ENCODE measurements at places on chromosomes 16 and 17.
A peak's percentile ranks its signal among the peaks of the same experiment; 100 is the strongest.

- DNase-seq = no peak
These were observed 109.3 kb downstream of the GSG1L start for GRCh38 chr16:27954191-27954590.

GRCh38 chr17:17221329-17221728, 15.2 kb upstream of the PLD6 start:
- no peak for DNase-seq

GRCh38 chr16:19379838-19380237, 37.8 kb upstream of the TMC5 start:
- DNase-seq = no peak

- DNase-seq = peak; percentile 95
These were observed 6.3 kb upstream of the MNT start for GRCh38 chr17:2406903-2407790.

DNA sequence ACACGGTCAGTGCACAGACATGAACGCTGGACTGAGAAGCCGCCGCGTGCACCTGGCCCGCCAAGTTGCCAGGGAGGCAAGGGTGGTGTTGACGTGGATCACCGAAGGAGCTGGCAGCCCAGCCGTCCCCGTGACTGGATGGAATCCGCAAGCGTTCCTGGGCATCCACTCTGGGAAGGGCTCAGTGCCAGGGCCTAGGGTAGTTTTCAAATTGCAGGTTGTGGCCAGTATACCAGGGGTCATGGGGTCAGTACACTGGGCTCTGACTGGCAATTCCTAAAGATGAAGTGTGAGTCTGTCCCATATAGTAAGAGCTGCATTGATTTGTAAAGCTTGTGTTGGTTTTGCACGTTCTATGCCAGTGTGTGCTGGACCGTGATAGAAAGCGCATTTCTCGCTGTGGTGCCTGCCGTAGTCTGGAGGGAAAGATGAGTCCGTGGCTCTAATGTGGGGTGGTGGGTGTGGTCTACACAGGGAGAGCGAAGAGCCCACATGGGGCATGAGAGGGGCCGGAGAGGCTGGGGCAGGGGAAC, 21.1 kb upstream of the METRNL start:
- DNase-seq = peak; percentile 59

GRCh38 chr17:46862949-46863348, 11.6 kb downstream of the WNT9B start:
- DNase-seq = no peak

DNA sequence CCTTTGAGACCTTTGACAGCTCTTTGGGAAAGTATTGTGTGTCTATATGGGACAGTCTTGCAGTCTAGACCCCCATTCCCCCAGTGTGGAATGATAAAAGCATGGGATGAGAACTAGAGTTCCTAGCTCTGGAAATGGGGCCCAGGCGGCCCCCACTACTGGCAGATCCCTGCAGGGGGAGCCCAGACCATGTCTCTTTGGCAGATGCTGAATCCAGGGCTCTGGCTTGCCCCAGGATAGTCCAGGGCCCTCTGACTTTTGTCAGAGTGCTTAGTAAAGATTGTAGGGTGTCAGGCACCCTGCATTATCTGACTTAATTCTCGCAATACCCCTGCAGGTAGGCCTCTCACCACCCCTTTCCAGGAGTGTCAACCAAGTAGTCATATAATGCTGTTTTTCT, 8.3 kb downstream of the ALKBH5 start:
- DNase-seq = no peak

GRCh38 chr16:89922477-89922883, 662 bp upstream of the TUBB3 start:
- DNase-seq = peak; percentile 95

GRCh38 chr16:787978-788398, at the start of gene RPUSD1:
Gene RPUSD1, minus strand, starts transcription at chr16:788381. Its CDS starts 644 bp downstream, at chr16:787737.
- no peak for DNase-seq

DNA sequence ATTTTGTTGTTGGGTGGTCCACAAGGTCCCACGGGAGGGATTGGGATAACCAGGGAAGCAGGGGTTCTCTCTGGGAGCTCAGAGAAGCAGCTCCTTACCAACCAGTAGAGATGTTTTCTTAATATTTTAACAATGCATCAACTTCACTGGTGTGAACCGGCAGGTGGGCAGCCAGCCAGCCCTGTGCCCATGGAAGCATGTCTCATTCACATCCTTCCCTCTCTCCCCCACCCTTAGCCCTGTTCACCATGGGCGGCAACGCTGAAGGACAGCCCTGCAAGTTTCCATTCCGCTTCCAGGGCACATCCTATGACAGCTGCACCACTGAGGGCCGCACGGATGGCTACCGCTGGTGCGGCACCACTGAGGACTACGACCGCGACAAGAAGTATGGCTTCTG, 9.3 kb downstream of the MMP2 start:
- DNase-seq = no peak

DNA sequence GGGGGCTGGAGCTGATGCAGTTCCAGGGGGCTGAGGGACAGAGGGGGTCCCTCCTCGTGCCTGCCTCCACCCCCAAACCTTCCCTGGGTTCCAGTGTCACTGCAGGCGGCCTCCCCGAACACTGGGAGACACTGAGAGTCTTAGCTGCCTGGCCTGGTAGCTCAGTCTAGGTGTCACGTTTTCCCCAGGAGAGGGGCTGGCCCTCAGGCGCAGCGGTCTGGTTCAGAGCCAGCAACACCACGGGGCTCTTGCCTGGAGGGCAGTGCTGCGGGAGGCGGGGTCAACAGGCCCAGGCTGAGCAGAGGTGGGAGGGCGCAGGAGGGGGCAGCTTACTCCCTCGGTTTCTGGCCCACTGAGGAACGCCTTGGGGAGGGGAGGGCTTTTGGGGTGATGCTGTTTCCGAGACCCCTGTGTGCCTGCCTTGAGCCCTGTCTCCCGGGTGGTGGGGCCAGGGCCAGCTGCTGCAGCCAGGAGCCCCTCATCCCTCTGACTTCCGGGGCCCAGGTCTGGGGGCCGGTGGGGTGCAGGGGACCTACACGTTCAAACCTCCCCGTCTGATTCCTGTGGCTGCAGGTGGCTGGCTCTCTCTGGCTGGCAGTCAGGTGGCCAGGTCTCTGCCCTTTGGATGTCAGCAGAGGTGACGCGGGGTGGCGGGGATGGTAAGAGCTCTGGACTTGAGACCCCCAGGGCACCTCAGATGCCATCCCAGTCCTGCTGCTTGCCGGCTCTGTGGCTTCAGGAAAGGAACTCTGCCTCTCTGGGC, 89.3 kb upstream of the GSE1 start:
- DNase-seq = no peak

DNA sequence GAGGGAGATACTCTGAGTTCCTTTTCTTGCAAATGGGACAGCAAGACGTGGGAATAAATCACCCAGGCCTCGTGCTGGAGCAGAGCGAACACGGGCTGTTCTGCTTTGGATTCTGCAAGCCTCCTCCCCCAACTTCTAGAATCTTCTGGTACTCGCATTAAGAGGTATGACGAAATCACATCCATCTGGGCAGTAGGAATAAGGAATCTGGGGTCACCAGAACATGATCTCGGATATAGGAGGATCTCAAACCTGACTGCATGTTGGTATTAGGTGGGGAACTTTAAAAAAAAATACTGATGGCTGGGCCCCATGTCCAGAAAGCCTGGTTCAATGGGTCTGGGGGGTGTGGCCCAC, 49.8 kb upstream of the USP7 start:
- no peak for DNase-seq

- no peak for DNase-seq
These were observed 539.6 kb upstream of the HSBP1 start for GRCh38 chr16:83268169-83268568.

- DNase-seq = no peak
These were observed 2.1 kb upstream of the GSDMB start for GRCh38 chr17:39920218-39921210.

GRCh38 chr16:12318661-12319427, 342.3 kb downstream of the SNX29 start:
- DNase-seq = peak; percentile 59

DNA sequence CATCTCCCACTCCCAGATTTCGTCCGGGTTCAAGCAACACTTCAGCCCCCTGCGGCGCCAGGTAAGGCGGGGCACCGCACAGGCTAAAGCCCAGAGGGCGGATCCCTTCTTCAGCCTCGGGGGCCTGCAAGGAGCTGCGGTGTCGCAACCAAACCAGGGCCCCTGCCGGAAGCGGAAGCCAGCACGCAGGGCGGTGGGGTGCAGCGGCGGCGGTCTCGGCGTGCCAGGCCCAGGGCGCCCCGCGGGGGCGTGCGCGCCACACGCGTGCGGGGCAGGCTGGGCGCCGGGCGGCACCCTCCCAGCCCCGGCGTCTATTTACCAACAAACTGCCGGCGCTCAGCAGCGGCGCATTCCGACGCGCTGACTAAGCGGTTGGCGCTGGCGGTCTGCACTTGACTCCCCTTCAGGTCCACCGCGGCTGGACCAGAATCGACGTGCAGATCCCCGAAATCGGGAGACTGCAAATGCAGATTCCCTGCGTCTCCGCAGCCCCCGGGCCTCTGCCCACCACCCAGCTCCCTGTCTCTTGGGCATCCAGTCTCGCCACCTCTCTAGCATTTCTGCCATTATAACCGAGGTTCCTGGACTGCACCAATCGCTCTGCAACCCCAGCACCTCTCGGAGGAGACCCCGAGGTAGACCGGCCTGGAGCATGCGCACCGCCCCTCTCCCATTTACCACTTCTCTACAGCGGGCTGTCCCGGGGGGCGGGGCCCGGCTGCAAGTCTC, 421 bp upstream of the DLX4 start:
- DNase-seq = peak; percentile 85

DNA sequence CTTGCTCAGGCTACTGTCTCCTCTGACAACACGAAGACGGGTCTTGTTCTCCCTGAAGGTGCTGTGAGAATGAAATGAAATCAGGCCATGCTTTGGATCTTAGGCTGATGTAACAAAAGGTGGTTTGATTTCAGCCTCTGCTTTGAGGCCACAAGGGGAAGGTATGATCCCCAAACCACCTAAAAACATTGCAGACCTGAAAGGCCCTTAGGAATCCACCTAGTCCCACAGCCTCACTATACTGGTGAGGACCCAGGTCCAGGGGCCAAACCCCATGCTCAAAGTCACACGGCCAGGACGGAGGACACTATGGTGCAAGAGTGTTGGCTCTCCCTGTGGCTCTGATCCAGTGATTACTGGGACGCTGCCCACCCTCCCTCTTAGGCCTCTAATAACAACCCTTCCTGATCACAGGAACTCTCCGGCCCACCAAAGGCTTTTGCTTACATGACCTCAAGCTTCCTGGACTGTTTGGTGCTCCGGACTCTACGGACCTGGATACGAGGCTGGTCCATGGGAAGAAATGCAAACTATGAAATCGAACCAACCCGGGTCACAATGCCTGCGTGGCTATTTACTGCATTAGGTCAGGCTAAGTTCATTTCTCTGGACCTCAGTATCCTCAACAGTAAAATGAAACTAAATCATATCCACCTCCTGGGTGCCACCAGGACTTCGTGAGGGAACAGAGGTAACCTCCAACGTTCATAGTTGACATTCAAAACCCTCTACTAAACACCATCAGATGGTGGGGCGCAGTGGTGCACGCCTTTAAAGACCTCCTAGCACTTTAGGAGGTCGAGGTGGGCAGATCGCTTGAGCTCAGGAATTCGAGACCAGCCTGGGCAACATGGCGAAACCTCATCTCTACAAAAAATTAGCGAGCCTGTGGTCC, 1.5 kb downstream of the TRIM25 start:
- no peak for DNase-seq

DNA sequence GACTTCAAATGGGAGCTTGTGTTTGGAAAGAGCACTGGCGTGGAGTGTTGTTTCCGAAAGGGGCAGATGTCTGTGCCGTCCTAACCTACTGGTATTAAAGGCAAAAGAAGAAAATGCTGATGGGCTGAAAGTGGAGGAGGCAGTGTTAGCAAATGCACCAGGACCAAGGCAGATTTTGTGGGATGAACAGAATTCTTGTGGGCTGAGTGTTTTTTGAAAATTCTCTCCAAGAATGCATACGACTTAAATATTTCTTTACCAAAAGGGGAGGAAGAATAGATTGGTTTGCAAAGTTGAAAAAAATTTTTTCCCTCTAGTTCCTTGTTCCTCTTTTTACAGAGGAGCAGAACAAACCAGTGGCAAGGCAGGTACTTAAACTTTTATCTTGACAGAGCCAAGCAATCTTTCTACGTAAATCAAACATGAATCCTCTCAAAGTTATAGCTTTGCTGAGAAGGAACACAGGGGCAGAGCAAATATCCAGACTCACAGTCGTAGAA, 16.8 kb downstream of the MARCHF10 start:
- peak; percentile 30 for DNase-seq

DNA sequence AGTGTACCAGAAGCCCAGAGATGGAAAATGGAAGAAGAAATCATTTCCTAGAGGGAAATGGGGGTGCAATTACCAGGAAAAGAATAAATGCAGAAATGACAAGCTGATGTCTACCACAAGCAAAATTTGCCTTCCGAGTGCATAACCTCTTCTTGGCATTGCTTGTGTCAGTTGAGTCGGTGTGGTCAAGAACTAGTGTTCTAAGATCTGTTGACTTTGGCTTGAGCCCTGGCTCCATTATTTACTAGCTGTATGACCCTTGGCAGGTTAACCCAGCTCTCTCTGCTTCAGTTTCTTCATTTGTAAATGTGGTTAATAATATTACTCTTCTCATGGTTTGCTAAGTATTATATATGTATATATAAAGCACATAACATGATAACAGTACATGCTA, 273.0 kb upstream of the IRX5 start:
- no peak for DNase-seq

- DNase-seq = no peak
These were observed 299.8 kb upstream of the PSMD7 start for GRCh38 chr16:73996624-73997339.

- no peak for DNase-seq
These were observed 1.5 kb upstream of the LGALS3BP start for GRCh38 chr17:78981010-78981888.
